ENCODE measurements at places on chromosomes 4 and X.

- DNase-seq = peak; percentile 74
Measured at GRCh38 chr4:13322681-13323101, 161.4 kb downstream of the RAB28 start.

GRCh38 chrX:151816934-151817333 is 82.4 kb downstream of the CNGA2 start:
- no peak for DNase-seq

DNA sequence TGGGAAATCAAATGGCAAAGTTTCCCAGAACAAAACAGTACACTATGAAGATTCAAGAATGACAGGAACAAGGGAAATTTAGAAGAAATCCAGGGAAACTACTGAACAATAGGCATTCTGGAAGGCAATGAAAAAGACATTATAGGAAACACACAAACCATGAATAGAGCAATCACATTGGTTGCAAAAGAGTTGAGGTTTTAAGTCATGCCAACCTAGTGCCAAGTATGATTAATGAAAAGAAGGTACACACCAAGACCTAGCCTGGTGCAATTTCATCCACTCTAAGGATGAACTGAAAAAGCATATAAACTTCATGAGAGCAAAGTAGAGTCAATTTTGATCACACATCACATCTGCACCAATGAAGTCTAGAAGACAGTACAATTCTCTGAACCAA is 326.9 kb downstream of the PDHA2 start:
- DNase-seq = no peak

GRCh38 chr4:86641516-86642090 is 47.5 kb downstream of the PTPN13 start:
- no peak for DNase-seq

- no peak for DNase-seq
Measured at GRCh38 chr4:16113741-16114140, 29.9 kb upstream of the PROM1 start.

DNA sequence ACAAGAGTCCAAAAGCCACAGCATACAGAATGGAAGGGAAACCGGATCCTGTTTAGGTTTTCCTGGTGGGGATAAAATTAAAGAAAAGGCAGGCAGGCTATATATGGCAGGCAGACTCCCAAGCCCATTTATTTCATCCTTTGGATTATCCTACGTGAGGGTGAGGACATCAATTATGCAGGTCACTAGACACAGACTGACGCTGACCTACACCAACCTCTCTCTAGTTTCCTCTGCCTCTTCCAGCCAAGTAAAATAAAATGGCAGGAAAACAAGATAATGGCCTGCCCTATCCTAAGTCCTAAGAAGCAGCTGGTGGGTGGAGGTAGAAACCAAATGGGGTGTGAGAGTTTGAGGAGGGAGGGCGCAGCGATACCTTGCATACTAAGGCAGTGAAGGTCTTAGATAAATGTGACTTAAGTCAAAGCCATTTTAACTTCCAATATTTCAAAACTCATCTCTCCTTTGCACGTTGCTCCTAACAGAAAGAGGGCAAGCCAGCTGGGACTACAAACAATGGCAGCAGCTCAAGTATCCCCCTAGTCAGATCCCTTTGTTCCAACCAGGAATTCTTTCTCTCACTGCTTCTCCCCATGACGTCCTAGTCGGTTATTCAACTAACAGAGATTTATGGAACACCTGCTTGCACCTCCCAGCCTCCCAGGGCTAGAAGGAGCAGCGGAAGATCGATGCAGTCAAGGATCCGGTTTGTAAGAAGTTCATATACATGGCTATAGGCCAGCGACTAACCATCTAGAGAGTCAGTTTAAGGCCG is 72.8 kb downstream of the IRF2 start:
- no peak for DNase-seq

GRCh38 chr4:169272265-169272886 is 1.6 kb upstream of the SH3RF1 start:
- DNase-seq = peak; percentile 52

DNA sequence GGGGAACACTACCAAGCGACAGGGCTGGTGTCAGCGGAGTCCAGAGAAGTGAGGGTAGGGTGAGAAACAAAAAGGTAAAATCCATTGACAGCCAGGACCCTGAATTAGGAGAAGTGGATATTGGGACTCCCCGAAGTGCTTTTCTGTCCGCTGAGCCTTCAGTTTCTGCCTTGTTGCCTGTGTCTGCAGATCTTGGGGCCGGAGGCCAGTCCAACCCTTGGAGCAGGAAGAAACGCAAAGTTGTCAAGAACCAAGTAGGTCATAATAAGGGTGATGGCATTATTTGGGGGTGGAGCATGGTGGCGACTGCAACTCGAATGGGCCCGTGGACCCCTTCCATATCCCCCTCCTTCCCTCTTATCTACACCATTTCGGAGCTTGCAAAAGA is 1.0 kb downstream of the ARMCX1 start:
- DNase-seq = no peak

DNA sequence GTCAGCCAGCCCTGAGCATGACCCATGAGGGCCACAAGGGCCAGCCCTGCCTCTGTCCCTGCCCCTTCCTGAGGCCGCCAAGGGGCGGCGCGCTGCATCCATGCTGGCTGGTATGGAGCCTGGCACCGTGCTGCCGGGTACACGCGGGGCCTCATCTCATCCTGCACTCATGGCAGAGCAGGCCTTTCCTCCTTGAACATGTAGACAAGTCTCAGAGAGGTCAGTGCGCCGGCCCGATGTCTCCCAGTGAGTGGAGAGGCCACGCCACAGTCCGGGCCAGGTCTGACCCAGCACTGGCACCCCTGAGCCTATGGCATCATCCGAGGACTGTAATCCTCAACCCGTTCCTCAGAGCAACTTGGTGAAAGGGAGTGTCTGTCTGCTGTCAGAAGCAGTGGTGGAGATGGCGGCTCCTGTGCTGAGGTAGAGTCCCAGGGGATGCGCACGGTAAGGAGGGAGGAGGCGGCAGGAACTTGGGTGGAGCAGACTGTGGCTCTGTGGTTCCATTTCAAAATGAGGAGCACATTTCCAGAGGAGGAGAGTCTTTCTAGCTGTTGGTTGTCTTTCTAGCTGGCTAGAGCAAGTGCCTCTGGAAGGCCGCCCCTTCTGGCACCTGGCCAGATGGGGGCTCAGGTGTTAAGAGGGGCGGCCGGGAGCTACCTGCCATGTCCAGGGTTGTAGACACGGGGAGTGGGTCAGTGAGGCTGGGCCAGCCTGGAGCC is 32.8 kb downstream of the TRMT44 start:
- no peak for DNase-seq

- no peak for DNase-seq
Measured at GRCh38 chrX:34918856-34919255, 23.7 kb upstream of the FAM47B start.

DNA sequence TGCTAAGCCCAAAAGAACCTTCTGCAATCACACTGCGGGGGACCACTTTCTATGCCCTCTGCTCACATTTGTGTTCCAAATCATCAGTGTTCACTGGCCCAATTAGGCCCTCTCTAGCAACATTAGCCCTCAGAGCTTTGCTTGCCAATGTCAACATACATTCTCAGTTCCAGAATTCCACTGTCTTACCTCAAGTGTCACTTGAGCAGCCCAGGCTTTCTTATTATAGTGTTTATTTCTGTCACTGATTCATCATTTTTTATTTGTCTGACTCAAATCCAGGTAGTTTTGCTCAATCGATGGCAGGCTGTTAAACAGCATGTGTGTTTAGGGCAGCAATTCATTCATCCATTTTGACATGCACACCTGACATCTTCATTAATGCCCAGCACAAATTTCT is 291.2 kb downstream of the TEX13A start:
- DNase-seq = no peak

Measured in HS-27A (cell line).